ENCODE measurements at places on chromosomes 12 and 14.

DNA sequence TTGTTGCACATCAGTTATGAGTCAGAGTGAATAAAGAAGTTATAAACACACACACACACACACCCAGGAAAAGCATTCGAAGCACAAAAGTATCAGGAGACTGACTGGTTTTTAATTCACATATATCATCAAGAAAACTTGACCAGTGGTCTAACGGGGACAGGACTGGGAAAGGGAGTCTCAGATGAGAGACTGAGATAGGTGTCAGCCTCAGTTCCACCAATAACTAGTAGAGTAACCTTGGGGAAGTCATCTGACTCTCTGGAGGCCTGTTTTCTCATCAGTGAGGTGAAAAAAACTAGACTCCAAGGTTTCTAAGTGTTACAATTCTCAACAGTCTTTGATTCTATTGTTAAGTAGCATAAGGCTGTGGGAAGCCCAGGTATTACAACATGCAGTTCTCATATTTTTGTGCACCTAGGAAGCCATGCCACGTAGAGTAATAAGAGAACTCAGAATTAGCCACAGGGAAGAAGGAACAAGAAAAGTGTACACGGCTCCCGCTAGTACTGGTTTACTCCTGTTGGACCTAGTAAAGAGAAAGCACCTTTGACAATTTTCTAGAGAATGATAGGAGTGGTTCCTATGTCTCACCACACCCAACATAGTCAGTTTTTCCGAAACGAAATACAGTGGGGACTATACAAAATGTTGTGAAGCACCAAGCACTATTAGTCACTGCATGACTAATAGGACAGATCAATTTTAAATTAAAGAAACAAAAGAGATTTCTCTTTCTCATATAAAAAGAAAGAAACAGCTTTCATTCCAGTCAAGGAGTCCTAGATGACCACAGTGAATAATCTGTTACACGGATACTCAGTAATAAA, 5.0 kb downstream of the PPTC7 start:
- DNase-seq: no peak

GRCh38 chr12:132475304-132476037, 14.5 kb upstream of the FBRSL1 start:
- no peak for DNase-seq

DNA sequence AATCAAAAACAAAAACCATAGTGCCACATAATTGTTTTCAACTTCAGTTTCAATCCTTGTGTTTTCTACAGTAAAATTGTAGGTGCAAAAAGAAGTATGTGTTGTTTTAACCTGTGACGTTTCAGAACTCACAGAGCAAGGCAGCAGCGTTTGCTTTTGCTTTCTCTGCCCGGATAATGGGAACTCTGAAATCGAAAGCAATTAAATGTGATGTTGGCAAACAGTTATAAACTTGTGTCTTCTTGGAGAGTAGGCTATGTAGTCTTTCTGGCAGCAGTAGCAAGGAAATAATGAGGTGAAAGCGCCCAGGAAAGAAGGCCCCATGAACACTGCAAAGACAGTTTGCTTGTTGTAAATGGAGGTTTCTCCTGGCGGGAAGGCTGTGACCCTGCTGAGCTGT, 39.1 kb downstream of the FNTB start:
- DNase-seq: no peak

DNA sequence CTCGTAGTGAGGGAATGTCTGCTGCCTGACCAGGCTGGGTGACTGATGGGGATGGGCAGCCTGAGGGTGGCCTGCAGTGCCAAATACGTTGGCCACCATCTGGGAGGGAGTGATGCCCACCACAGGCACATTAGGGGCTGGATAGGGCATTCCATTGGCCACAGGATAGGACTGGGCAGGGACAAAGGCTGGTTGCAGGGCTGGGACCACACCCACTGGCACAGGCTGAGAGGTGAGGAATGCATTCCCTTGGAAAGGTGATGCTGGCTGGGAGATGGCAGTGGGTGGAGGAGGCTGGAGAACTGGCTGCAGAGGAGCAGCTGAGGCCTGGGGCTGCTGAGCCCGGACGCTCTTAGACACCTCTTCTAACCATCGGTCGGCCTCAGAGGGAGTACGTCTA, 39.5 kb downstream of the PAPLN start:
- DNase-seq: no peak

DNA sequence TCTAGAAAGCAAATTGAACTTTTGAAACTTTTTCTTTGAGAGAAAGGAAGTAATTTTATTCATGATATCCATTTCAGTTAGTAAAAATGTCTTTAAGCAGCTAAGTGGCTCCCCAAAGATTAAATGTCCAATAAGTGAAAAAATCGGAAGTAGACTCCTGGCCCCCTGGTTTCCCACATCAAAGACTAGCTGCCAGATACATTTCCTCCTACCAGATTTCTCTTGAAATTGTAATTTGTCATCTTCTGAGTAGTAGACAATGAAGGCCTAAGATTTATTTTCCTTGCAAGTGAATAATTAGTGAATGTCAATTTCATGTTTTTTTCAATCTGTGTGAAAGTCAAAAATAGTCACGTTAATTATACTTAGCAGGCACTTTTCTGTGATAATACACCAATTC, 321.9 kb downstream of the SYT1 start:
- no peak for DNase-seq

DNA sequence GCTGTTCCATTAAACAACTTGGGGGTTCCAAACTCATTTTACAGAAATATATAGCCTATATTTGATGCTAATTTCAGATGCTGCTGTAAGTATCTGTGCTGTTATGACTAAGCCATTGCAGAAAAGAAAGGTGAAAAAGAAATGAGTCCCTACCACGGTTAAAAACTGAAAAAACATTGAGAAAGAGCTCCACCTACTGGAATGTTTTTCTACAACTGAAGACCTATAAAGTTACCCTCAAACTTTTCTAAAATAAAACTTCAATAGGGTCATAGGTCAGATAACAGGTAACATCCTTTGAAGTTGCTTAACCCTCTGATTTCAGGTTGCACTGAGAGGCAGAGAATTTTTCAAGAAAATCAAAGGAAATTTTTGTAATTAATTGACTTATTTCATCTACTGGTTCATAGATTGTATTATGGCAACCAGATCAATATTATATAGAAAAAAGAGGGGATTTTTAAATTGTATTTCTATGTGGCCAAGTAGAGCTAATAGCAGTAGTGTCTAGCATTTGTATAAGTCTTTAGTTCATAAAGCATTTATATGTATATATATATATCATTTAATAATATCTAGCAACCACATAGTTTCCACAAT, 279.9 kb downstream of the RPS29 start:
- DNase-seq: peak; percentile 4

- no peak for DNase-seq
These were observed 16.4 kb downstream of the NAV3 start for GRCh38 chr12:77847060-77847541.

DNA sequence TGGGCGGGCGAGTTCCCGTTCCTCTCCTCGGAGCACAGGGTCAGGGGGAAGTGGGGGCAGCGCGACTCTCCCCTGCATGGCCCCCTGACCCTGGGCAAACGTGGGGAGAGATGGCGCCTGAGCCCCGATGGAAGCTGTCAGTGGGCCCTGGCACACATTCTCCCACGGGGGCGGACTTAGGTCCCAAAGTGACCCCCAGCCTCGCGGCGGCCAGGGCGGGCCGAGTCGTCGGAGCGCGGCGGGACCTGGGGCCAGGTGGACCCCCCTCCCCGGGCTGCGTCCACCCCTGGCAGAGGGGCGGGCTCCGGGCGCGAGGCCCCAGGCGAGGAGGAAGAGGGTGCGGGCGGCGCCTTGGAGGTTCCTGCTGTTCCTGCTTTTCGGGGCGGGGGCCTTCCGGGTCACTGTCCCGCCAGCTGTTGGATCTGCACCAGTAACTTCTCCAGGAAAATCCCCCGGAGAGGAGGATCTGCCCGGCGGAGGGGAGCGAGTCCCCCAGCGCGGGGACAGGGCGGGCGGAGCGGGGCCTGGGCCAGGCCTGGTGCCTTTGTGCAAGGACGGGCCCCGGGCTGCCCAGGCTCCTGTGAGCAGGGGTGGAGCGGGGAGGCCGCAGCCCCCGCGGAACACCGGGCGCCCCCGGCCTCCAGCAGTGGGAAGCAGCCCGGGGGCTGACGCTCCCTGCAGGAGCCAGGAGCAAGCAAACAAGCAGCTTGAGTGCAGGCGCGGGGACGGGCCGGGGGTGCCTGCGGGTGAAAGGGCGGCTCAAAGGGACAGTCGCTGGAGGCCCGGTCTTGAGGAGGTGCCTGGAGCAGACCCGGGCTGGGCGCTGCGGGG, 15.3 kb downstream of the TNFAIP2 start:
- no peak for DNase-seq

DNA sequence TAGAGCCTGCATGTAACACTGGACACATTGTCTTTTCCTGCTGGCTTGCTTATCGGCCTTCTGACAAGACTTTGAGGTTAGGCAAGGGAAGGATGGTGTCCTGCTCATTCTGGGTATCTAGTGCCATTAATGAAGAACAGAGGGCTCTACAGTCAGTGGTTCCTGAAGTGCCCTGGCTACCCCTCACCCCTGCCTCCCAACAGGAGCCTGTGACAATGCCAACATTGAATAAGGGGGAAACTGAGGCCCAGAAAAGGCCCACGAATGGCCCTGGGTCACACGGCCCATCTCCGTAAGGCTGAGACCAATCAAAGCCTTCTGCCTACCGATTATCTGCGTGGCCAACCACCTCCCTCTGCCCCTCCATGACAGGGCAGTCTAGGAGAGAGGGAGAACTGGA, 2.1 kb downstream of the IFI27L2 start:
- DNase-seq: no peak
